ENCODE measurements at places on chromosomes 11 and 22.

DNA sequence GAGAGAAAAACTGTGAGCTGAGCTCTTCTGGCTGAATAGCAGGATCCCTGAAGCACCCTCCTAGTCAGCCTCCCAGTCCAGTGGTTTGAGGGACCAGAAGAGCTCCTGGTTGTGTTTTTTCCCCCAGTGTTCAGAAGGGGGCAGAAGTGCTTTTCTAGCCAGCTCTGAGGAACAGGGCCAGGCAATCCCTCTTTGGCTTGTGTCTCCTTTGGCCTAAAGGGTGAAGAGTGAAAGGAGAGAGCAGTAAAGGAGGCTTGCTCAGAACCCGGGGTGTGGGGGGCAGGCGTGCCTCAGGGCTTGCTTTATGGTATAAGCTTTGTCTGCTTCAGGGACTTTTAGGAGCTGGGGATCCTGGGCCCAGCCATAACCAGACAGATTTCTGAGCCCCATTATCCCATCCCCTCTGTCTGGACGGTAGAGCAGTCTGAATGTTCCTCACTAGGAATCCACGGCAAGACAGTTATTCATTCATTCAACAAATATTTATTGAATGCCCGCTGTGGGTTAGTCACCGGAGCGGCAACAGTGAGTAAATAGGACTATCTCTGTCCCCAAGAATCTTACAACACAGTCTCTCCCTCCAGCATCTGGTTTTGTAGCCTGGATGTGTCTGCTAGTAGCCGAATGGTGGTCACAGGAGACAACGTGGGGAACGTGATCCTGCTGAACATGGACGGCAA, 14.5 kb downstream of the ACP2 start:
- DNase-seq = no peak

- no peak for DNase-seq
These were observed 303.8 kb downstream of the METTL15 start for GRCh38 chr11:28412029-28412428.

GRCh38 chr22:26785932-26786331, 128.5 kb downstream of the MIAT start:
- DNase-seq = no peak

DNA sequence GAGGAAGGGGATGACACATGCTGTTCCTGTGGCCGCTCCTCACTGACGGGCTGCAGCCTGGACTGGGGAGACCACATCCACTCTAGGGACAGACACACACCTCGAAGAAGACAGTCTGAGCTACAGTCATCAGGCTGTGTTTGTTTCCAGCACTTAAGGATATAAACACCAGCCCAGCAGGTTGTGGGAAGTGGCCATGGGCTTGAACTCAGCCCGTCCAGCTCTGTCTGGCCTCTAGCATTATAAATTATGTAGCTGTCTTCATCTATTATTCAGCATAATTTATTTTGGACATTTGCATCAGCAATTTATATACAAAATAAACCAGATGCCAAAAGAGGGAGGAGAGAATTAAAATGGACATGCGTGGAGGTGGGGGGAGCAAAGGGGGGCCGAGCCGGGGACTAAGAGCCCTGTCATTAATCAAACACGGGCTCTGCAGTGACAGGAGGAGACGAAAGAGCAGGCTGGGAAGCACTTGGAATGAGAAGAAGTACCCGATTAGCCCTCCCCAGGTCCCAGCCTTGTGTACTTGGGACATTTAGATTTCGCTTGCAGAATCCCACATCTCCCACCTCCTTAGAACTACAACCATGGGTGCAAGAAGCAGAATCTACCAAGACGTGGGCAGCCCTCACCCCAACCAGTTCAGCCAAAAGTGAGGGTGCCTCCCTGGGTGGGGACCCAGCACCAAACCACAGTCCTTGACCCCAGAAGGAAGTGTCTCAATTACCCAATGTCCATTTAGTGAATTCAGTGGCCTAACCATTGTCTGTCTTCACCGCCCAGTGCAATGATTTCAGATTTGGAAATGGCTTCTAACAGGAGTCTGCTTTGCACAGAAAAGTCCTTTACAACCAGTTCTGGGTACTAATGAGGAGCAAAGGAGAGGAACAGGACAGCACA, 309.6 kb downstream of the OPCML start:
- no peak for DNase-seq

Measured in T-helper 9 cell (primary cell).